ENCODE measurements at places on chromosomes 2 and 18.

- no peak for DNase-seq
Measured at GRCh38 chr2:107197594-107198294, 311.8 kb upstream of the ST6GAL2 start.

DNA sequence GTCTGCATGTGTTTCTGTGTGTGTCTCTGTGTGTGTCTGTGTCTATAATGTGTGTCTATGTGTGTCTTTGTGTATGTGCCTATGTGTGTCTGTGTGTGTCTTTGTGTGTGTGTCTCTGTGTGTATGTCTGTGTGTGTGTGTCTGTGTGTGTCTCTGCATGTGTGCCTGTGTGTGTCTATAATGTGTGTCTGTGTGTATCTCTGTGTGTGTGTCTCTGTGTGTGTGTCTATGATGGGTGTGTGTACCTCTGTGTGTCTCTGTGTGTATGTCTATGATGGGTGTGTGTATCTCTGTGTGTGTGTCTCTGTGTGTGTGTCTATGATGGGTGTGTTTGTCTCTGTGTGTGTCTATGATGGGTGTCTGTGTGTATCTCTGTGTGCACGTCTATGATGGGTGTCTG, 126.2 kb upstream of the GPC1 start:
- DNase-seq = no peak

- no peak for DNase-seq
Measured at GRCh38 chr2:46082531-46083485, 214.4 kb upstream of the EPAS1 start.

GRCh38 chr2:128635361-128635900, 316.8 kb upstream of the HS6ST1 start:
- no peak for DNase-seq

- DNase-seq = no peak
Measured at GRCh38 chr2:46216213-46216612, 81.0 kb upstream of the EPAS1 start.

- DNase-seq = no peak
Measured at GRCh38 chr2:67258122-67258521, 139.0 kb upstream of the ETAA1 start.

- DNase-seq = no peak
Measured at GRCh38 chr2:240456447-240457222, 21.2 kb downstream of the GPC1 start.

DNA sequence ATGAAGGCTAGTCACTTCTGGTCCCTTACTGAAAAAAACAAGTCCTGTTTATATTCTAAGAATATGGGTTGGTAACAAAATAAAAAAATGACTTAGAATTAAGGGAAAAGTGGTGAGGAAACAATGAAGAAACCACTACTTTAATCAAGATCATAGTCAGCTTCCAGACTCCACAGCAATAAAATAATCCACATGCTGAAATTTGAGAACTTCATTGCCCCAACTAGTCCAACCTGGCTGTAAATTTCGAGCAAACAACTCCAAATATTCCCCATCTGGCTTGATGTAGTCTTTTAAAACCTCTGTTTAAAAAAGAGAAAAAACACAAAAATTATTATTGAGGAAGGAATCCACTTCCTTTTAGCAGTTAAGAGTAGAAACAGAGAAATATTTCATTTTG, 32.5 kb downstream of the METTL4 start:
- no peak for DNase-seq
